ENCODE measurements at places on chromosomes 1 and 21.

DNA sequence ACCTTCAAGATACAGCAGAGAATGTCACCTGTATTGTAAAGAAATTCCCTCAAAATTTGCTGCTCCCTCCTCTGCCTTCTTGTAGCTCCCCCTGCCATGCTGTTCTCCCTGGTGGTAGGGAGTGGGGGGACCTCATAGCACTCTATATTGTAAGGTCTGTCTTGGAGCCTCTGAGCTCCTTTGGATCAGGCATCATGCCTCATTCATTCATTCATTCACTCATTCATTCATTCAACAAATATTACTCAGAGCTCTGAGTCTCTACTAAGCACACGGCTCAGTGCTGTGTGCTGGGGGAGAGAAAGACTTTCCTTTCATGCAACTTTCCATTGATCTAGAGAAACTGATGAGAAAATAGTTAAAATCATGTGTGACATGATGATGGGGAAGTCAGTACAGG is 27.1 kb upstream of the EPHB2 start:
- DNase-seq = no peak

DNA sequence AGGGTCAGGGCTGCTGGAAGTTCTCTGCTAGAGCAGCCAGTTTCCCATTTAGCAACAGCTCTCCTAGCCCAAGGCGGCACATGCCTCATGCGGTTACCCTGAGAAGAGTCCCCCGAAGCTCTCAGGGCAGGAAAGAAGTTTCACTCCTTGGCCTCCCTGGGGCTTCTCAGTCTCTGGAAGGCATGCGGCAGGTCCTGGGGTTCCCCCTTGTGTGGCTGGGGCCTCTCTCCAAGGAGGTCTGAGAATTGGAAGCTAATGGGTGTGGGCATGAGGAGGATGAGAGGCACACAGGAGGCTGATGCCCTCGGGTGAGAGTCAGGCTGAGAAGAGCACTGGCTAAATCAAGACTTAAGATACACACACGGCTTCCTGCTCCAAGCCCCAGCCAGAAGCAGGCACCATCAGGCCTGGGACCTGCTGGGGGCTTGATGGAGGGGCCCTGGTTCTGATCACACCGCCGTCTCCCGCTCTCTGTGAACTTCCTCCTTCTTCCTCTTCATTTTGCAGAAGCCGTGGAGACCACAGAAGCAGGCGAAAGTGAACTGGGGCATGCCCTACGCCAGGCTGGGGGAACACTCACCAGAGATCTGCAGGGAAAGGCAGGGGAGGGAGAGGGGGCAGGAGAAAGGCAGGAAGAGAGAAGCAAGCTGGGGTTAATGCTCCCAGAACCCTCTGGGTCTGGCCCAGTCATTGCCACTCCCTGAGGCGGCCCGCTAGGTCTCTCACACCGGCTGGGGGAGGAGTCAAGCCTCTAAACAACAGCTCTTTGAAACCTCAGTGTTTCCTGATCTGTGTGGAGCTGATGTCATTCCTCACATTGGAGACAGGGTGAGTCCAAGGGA is 15.1 kb downstream of the BLACAT1 start:
- peak; percentile 56 for DNase-seq

GRCh38 chr1:93623436-93623835 is 58.2 kb downstream of the BCAR3 start:
- DNase-seq = no peak

- DNase-seq = no peak
Observed at GRCh38 chr21:45876381-45877170, 105.0 kb upstream of the COL6A1 start.

DNA sequence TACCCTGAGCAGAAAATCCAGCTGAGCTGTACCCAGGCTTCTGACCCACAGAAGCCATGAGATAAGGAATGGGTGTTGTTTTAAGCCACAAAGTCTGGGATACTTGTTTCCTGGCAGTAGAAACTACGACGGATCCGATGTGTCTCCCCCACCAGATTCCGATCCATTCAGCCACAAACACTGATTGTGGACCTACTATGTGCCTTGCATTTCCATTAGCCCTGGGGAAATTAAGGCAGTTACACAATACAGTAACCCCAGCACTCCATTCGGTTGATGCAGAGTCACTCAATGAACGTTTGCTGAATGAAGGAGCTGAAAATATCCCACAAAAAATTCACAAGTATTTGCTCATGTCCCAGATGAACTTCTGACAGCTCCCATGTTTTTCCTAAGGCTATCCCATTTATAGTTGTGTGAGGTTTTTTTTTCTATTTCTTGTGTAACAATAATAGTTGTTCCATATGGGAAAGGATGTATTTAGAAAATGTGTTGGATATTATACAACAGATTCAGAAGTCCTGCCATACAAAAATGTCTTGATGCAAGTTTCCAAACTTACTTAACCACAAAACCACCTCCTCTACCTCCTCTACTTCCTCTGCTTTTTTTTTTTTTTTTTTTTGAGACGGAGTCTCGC is 29.6 kb upstream of the KAZN start:
- DNase-seq = no peak

- no peak for DNase-seq
Observed at GRCh38 chr1:108653431-108654105, 7.3 kb downstream of the HENMT1 start.

- DNase-seq = no peak
Observed at GRCh38 chr1:51472359-51472758, 46.7 kb downstream of the EPS15 start.
